ENCODE measurements at places on chromosomes 4 and X.

- H3K36me3 ChIP-seq = no peaks in the 10 kb centered on the region
- no peak for DNase-seq
- H3K4me3 ChIP-seq = no peak overlapping the region
These were observed 34.0 kb downstream of the INPP4B start for GRCh38 chr4:142812091-142812490.

DNA sequence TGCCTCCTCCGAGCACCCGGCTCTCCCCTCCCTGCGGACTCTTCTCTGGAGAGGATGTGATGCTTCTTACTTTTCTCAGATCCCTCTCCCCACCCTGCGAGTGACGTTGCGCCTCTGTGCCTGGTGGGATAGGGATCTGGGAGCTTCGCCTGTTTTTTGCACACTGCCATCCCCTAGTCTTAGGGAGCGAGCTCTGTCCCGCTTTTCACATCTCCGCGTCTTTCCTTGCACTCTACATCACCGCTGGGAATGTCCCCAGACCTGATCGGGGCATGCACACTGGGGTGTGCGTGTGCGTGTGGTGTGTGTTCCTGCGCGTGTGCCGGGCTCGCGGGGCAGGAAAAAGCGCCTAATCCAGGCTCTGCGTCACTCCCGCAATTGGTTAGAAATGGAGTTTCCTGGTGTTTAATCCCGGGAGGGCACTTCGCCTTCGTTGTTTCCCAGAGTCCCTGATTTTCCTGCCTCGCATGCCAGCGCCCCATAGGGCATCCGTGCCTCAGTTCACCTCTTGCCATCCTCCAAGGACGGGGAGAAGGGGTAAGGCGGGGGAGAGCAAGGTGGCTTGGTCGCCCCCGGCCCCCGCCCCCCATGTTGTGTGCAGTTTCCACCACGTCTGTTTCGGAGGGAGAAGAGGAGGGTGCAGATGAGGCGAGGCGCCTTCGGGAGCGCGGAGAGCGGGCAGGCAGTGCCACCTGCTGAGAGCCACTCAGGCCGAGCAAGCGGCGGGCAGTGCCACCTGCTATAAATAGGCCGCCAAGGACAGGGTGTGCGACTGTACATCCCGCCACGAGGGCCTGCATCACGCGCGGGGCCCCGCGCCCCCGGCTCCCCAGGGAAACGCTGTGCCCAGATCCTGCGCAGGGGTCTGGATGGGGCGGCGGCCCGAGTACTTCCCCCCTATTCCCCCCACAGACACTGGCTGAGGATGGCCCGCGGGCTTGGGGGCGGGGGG, 759 bp upstream of the TBC1D1 start:
- DNase-seq = peak; percentile 35
- peaks cover 59% of the 10 kb centered on the region for H3K27me3 ChIP-seq
- H3K36me3 ChIP-seq = no peaks in the 10 kb centered on the region
- H3K4me1 ChIP-seq = peaks cover 15% of the 10 kb centered on the region
- no peak overlapping the region for H3K27ac ChIP-seq
- H3K4me3 ChIP-seq = peak overlapping the region; percentile 76

DNA sequence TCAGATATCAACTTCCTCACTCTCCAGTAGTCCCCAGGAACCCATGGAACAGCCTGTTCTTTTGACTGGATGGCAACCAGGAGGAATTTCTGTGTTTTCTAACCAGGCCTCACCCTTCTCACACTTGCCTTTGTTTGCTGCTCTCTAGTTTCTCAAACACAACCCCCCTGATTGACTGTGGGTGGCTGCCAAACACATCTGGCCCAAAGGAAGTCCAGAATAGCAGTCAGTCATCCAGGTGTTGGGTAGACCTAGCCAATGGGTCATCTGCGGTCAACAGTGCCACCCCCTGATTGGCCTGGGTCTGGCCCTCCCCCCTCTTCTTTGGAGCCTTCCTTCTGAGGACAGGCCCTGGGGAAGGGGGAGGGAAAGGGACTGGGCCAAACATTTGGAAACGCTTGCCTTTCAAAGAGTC, 53.7 kb downstream of the MSX1 start:
- H3K27ac ChIP-seq = no peak overlapping the region
- no peaks in the 10 kb centered on the region for H3K4me1 ChIP-seq
- H3K36me3 ChIP-seq = no peaks in the 10 kb centered on the region
- H3K27me3 ChIP-seq = peaks cover 81% of the 10 kb centered on the region
- DNase-seq = no peak

DNA sequence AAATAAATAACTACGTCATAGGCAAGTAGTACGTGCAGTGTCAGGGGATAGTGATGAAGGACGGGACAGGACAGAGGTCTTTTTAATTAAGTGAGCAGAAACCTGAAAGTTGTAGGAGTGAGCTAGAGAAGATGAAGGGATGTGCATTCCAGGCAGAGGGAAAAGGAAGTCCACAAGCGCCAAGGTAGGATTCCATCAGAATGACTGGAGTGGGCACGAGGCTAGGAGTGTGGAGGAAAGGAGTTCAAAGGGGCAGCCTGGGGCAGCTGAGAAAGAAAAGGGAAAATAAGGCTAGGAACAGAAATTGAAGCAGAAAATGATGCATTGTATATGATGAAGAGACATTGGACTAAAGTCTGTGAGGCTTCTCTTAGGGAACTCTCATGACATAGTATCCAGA, 192.2 kb upstream of the TLL1 start:
- H3K4me1 ChIP-seq = no peaks in the 10 kb centered on the region
- H3K27me3 ChIP-seq = no peaks in the 10 kb centered on the region
- no peaks in the 10 kb centered on the region for H3K36me3 ChIP-seq
